ENCODE measurements at places on chromosomes 12 and 14. TPM values are rescaled to one million over a fixed set of nuclear protein-coding genes. Genes with fewer than 3 reads are reported as not detected.

DNA sequence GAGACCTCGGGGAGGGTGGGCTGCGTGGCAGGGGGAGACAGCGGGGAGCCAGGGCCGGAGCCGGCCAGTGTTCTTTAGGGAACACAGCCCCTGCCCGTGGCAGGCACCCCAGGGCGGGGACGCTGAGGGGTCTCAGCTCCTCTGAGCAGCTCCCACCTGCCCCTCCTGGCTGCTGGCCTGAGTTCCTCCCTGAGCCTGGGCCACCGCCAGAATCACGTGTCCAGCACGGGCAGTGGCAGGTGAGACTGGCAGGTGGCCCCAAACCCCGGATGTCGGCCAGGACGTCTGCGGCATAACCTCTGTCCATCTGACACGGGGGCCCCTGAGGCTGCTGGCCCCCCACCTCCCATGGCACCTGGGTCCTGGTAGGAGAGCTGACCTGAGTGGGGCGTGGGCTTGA lies 25.1 kb downstream of the NOC4L start:
- H3K36me3 ChIP-seq, result no peaks in the 10 kb centered on the region
- H3K27ac ChIP-seq, result no peak overlapping the region
- no peak for DNase-seq
- H3K4me1 ChIP-seq, result peaks cover 6% of the 10 kb centered on the region
- H3K27me3 ChIP-seq, result peaks cover 8% of the 10 kb centered on the region

DNA sequence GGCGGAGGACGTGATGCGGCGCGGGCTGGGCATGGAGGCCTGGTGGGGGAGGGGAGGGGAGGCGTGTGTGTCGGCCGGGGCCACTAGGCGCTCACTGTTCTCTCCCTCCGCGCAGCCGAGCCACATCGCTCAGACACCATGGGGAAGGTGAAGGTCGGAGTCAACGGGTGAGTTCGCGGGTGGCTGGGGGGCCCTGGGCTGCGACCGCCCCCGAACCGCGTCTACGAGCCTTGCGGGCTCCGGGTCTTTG lies 303 bp downstream of the GAPDH start:
- H3K36me3 ChIP-seq, result peaks cover 17% of the 10 kb centered on the region
- H3K27ac ChIP-seq, result peak overlapping the region; percentile 93
- H3K27me3 ChIP-seq, result no peaks in the 10 kb centered on the region
- H3K4me1 ChIP-seq, result peaks cover 12% of the 10 kb centered on the region

GRCh38 chr12:112946236-112947000 lies 8.1 kb downstream of the OAS3 start:
- DNase-seq, result no peak
- no peaks in the 10 kb centered on the region for H3K36me3 ChIP-seq
- no peaks in the 10 kb centered on the region for H3K27me3 ChIP-seq
- no peak overlapping the region for H3K27ac ChIP-seq

- no peak for DNase-seq
- no peak overlapping the region for H3K27ac ChIP-seq
- no peak overlapping the region for H3K4me3 ChIP-seq
- H3K36me3 ChIP-seq, result no peaks in the 10 kb centered on the region
Observed at GRCh38 chr12:11578461-11578993, 70.9 kb upstream of the ETV6 start.

DNA sequence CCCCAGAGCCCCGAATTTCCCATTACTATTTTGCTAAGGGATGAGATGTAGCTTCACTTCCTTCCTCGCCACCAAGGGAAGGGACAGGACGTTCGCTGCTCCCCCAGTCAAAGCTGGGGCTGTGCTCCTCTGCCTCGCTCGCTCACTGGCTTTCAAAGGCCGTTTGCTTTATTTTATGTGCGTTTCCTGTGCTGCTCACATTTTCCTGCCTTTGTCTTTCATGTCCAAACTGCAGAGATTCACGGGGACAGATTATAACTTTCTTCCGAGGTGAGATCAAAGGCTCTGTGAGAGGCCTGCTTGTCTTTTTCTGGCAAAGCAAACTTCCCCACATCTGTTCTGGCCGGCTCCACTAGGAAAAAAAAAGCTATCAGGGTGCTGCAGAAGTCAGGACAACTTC lies 76.0 kb upstream of the FZD10 start:
- no peak for DNase-seq
- no peak overlapping the region for H3K4me3 ChIP-seq
- H3K4me1 ChIP-seq, result no peaks in the 10 kb centered on the region

DNA sequence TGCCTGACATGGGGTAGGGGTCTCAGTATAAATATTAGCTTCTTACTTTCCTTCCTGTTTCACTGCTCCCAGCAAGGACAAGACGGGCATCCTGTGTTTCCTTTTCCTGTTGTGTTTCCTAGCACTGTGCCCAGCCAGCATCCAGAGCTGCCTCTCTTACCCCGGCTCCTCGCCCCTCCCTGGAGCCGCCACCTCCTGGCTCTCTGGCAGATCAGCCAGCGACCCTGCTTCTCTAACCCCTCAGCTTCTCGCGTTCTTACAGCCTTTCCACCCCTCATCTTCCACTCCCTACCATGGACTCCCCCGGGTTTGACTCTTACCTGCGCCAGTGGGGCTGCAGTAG lies 17.8 kb downstream of the HDAC7 start:
- H3K4me1 ChIP-seq, result peaks cover 18% of the 10 kb centered on the region
- peak overlapping the region; percentile 20 for H3K27ac ChIP-seq
- no peak overlapping the region for H3K4me3 ChIP-seq
- H3K36me3 ChIP-seq, result no peaks in the 10 kb centered on the region

DNA sequence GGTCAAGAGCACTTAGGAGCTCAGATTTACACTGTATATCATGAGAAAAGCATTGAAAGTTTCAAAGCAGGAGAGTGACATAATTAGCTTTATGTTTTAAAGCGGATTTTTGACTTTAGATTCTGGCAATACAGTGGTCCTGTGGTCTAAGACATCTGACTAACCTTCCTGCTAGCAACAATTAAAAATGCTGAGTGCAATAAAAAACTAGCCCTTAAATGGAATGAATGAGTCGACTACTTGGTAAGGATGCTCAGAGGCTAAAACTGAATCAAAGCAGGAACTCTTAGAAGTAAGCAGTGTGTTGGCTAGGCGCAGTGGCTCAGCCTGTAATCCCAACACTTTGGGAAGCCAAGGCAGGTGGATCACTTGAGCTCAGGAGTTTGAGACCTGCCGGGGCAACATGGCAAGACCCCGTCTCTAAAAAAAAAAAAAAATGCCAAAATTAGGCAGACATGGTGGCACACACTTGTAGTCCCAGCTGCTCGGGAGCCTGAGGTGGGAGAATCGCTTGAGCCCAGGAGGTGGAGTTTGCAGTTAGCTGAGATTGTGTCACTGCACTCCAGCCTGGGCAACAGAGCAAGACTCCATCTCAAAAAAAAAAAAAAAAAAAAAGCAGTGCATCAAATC lies 18.9 kb downstream of the BICD1 start:
- no peaks in the 10 kb centered on the region for H3K27me3 ChIP-seq
- no peak for DNase-seq
- no peak overlapping the region for H3K4me3 ChIP-seq
- H3K27ac ChIP-seq, result no peak overlapping the region
- H3K4me1 ChIP-seq, result no peaks in the 10 kb centered on the region

- H3K36me3 ChIP-seq, result no peaks in the 10 kb centered on the region
- H3K4me1 ChIP-seq, result no peaks in the 10 kb centered on the region
- no peak overlapping the region for H3K27ac ChIP-seq
- no peak overlapping the region for H3K4me3 ChIP-seq
- no peak for DNase-seq
- H3K27me3 ChIP-seq, result no peaks in the 10 kb centered on the region
Observed at GRCh38 chr14:70563869-70564268, 29.1 kb upstream of the ADAM20 start.

DNA sequence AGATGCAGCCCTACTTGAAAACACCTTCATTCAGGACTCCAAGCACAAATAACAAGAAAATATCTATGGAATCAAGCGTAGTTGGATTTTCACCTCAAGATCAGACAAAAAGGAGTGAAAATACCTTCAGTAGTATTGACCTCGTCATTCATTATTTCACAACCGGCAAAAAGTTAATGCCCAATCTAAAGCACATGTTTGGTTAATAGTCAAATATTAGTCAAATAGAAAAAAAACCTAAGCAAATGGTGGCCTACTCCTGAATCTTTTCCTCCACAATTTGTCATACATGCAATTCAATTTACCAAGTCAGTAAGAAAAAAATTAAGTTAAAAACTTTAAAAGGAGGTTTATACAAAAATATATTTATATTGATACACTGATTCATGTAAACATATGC lies 50.0 kb downstream of the SLC38A4 start:
- no peaks in the 10 kb centered on the region for H3K4me1 ChIP-seq
- no peak for DNase-seq
- H3K27me3 ChIP-seq, result no peaks in the 10 kb centered on the region
- no peaks in the 10 kb centered on the region for H3K36me3 ChIP-seq

DNA sequence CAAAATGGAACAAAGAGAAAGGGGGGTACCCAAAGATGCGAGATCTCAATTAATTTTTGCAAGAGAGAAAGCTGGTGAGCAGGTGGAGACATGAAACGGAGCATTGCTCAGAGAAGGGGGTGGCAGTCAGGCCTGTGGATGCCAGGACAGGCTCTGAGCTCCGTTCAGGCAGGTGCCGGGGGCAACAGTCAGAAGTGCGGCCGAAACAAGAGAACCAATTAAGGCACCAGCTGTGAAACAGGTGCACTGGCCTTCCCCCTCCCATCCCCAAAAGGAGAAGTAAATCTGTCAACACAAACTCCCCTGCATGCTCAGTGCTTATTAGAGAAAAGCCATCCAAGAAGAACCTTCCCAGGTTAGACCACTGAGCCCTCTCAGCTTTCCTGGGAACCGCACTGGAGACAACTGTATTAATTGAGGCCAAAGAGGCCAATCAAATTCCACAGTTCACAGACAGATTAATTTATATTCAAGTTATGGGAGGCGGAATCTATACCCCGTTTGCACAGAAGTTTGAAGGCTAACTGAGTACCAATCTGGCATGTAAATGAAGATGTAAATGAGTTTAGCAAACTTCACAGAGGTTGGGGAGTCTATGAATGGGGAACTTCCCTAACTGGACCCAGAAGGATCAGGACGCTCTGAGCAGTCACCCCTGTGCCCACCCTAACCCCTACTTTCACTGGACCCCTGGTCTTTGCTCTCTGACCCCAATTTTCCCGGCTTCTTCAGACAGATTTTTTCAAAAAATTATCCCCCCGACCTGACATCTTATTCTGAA lies 20.9 kb downstream of the OAS2 start:
- H3K4me1 ChIP-seq, result no peaks in the 10 kb centered on the region
- no peak for DNase-seq
- H3K27ac ChIP-seq, result no peak overlapping the region
- H3K4me3 ChIP-seq, result no peak overlapping the region

DNA sequence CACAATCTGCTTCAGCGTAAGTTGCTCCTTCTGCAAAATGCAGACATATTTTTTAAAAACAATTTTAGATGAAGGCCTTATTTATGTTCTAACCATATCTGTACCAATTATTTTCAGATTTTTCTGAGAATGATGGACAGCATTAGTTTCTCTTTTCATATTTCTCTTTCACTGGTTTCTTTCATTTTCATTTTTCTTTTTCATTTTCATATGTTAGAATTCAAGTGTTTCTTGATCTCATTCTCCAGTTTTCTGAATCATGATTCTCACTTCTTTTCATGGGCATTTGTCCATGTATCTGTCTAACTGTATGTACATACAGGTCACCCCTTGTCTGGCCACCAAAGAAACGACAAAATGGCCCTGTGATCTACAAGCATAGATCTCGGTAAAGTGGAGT lies 346.6 kb downstream of the NAV3 start:
- H3K27ac ChIP-seq, result no peak overlapping the region
- no peak overlapping the region for H3K4me3 ChIP-seq
- H3K4me1 ChIP-seq, result no peaks in the 10 kb centered on the region
- no peaks in the 10 kb centered on the region for H3K27me3 ChIP-seq
- no peaks in the 10 kb centered on the region for H3K36me3 ChIP-seq

DNA sequence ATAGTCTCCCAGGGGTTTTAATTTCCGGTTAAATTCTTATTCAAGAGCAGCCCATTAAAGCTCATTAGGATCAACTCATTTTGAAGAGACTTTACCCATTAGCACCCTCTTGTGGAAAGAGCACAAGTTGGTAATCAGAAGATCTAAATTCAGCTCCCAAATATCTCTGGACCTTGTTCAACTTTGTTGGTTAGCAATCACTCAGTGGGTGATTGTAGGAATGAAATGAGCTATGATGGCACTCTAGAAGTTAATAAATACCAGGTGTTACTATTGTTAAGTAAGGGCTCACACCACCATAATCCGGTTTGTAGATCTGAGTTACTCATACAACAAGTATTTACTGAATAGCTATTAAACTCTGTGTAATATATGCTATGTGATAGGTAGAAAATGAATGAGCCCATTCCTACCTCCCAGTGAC lies 42.9 kb downstream of the TRIP11 start:
- H3K36me3 ChIP-seq, result no peaks in the 10 kb centered on the region
- DNase-seq, result no peak
- H3K27me3 ChIP-seq, result no peaks in the 10 kb centered on the region
- no peaks in the 10 kb centered on the region for H3K4me1 ChIP-seq

FAM181A gene
- total RNA-seq, result 3.1 TPM

WNT1 gene
- not detected for total RNA-seq

NPAS3 gene
- total RNA-seq, result 1.8 TPM

KRT71 gene
- not detected for total RNA-seq

All from prostate gland (tissue), 2 donors.